ENCODE measurements at places on chromosomes 2 and 18.

- no peak for DNase-seq
Observed at GRCh38 chr18:36711813-36712444, 116.9 kb downstream of the TPGS2 start.

- no peak for DNase-seq
Observed at GRCh38 chr2:219902891-219903552, 275.6 kb downstream of the SLC4A3 start.

GRCh38 chr2:219032051-219032745, 9.1 kb downstream of the CFAP65 start:
- no peak for DNase-seq

DNA sequence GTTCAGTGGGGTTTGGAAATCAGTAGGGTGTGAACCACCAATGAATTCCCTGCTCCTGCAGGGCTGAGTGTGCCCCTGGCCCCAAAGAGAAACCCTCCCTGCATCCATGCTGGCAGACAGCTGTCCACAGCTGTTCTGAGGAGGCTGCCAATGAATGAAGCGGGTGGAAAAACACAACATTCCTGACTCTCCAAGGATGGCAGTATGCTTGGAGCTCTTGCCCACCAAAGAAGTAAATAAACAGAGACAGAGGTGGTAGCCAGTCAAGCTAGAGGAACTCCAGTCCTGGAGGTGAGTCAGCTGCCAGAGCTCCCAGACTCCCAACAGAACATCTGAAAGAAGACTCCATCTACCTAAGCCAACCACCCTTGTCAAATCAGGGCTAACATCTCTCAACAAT, 6.2 kb downstream of the ZBTB7C start:
- DNase-seq = no peak

DNA sequence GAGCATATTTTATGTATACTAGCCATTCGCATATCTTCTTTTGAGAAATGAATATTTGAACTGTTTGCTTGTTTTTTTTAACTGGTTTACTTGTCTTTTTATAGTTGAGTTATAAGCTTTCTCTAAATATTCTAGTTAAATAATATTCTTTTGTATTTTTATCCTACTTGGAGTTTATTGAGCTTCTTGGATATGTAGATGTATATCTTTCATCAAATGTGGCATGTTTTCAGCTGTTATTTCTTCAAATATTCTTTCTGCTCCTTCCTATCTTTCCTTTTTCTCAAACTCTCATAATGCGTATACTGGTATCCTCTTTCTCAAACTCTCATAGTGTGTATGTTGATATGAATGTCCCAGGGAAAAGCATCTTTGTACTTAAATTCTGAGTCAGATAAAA, 100.3 kb upstream of the NCKAP5 start:
- DNase-seq = no peak

DNA sequence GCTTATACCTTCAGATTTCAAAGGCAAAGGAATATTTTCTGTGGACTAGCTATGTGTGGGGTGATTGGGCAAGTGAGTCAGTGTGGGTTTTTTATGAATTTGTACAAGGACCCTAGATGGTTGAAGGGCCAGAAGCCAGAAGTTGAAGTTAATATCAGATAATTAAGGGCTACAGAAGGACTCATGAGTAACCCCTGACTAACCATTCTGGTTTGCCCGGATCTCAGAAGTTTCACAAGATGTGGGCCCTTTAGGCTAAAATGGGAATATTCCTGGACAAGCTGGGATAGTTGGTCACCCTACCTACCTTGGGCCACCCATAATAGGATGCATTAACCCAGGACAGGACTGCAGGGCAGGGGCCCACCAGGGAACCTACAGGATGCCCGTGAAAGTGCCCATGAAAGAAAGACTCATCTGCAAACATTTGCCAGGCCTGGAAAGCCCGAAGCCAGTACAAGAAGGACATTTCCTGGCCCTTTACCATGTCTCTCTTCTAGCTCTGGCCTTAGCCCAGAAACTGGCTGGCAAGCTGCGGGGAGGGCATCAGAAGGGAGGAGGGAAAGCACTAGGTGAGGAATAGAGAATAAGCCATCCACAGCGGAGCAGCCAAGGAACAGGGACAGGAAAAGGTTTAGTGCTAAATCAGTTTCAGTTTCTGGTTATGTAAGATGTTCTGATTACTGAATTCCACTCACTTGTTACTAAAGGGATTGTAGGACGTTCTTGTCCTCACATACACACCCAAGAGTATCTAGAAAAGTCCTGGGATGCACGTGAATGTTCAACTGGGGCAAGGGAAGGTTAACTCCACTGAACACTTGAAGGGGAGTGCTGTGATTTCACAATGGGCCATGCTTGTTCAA, 33.6 kb downstream of the GCG start:
- DNase-seq = no peak

GRCh38 chr2:85308896-85309555, 18.8 kb downstream of the TGOLN2 start:
- DNase-seq = no peak

- DNase-seq = no peak
Observed at GRCh38 chr2:216590780-216591179, 42.4 kb upstream of the IGFBP2 start.

- DNase-seq = no peak
Observed at GRCh38 chr2:143830476-143830875, 689.4 kb downstream of the ZEB2 start.
